ENCODE measurements at places on chromosomes 3 and 15.

GRCh38 chr15:60585743-60586708, 107.1 kb upstream of the ICE2 start:
- no peak for DNase-seq

- no peak for DNase-seq
Measured at GRCh38 chr3:94076055-94076454, 13.2 kb downstream of the NSUN3 start.

DNA sequence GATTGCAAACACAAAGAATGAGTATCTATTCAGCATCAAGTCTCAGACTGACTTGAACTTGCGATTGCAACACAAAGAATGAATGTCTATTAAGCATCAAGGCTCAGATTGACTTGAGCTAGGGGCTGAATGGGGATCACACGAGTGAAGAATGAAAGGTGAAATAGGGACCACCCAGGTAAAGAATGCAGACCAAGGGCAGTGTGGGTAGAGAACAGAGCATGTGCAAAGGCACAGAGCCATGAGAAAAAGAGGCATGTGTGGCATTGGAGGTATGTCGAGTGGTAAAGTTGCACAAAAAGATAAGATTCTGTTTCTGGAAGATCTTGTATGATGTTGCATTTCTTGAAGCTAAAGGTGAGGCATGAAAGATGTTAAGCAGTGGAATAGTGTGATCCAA, 119.4 kb upstream of the GPR149 start:
- DNase-seq, result no peak

- no peak for DNase-seq
Measured at GRCh38 chr3:189353318-189353965, 181.7 kb downstream of the TPRG1 start.

DNA sequence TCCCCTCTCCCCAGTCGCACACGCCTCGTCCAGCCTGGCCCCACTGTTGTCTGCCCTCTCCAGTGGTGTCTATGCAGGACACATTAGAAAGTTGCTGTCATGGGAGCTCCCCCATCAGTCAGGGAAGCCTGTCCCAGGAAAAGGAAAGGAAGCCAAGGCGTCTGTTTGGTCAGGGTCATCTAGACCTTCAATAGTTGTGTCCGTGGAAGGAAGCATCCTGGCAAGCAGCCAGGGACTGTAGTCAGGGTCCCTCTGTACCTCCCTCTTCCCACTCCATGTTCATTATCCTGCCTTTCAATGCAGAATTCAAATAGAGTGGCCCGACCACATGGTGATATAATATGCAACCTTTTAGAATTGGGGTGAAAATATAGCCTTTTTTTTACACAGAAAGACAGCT, 60.7 kb upstream of the RAB6B start:
- DNase-seq, result no peak

DNA sequence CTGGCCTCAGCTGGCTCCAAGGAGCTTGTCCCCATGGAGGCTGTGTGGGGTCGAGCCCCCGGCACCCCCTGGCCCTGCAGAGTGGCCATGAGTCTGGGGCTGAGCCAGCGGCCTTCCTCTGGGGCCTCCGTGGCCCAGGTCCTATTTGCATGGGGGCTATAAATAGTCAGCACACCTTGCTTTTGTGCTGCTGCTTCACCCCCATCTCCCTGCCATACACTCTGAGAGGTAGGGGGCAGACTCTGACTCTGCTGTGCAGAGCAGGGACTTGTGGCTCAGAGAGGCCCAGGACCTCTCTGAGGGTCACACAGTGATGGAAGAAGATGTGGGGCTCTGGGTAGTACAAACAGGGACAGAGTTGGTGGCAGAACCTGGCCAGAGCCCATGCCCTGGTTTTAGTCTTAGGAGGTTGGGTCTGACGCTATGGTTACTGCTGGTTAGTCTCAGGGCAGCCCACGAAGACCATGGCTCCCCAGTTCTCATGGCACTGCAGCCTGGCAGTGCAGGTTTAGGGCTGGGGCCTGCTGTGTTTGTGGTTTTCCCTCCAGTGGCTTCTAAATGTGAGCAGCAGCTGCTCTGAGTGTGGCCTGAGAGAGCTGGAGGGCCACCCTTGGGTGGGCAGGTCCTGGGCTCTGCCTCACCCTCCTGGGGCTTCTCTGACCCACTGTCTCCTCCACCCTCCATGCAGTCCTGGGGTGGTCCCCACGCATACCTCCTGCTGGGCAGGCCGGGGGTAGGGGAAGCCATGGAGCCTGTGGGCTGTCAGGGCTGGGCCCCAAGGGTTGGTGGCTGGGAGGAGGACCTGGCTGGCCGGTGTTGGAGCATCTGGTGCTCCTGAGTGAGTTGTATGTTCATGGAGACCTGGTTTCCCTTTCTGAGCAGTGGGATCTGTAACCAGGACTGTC, 13.6 kb downstream of the PRKCD start:
- no peak for DNase-seq

- no peak for DNase-seq
Measured at GRCh38 chr3:41522612-41523011, 323.3 kb downstream of the CTNNB1 start.

DNA sequence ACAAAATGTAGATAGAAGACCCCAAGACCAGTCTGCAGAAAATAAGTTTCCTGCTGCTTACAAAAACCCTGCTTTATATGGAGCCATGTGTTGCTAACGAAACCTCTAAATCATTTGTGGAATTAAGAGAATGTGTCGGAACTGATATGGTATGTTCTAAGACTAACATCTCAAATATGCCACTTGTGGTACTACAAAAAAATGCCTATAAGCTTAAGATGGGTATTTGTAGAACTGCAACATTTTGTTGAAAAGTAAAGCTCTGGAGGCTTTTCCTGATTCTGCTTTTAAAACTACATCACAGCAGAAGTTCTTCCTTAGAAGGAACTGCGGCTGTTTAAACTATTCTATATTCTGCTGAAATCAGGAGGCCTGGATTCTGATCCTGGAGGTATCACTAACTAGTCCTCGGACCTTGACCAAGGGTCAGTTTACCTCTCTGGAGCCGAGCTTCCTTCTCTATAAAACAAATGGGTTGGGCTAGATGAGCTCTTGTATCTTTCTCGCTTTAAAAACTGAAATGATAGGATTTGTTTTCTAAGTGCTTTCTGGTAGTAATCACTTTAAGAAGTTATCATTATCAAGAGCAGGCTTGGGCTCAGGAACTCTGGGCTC, 74.9 kb downstream of the RAD18 start:
- DNase-seq, result no peak

DNA sequence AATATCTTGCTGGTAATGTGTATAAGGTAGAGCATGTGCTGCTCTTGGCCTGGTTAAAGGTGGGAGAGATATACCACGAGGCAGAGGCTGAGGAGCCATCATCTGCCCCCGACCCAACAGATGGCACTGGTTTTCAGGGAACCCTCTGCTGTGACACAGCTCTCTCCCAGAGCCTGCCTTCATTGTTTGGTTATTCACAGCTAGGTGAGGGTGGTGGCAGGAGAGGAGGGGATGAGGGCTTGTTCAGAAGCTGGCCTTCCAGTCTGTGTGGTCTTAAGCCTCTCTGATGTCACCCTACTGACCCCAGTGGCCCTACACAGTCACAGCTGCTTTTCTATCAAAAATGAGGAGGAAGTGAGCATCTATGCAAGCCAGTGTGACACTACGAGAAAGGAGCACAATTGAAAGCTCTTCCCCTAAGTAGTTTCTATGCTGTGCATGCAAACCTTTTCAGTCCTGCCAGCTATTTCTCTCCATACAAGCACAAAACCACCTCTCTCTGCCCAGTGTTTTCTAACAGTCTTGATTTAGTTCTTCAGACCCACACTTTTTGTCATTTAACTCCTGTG, 258.4 kb upstream of the AGTR1 start:
- DNase-seq, result no peak

DNA sequence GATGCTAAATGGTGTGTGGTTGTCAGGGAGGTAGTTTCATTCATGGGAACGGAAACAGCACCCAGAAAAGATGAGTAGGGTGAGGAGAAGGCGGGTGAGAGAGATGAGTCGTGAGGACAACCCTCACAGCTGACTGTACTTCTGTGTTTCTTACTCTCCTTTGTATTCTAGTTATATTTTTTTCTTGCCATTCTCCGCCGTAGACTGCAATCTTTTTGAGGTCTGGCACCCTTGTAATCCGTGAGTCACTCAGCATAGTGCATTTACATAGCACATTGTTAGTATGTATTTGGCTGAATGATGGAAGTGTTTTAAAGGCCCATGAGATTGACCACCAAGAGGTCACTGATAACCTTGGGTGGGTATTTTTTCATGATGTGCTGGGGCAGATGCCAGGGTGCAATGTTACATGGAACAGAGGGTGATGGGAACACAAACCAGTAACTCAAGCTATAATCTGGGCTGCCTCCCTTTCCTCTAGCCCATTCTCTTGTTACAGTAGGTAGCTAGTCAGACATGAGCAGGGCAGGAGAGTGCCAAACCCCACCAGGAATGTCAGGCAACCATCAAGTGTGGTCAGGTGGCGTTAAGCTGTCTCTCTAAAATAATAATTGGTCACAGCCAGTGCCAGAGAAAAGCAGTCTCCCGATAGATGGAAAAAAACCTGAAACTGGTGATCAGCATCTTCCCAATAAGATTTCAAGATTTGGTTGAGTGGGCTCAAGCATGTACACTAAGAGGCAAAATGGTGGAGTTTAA, 18.8 kb upstream of the DGKG start:
- DNase-seq, result no peak

DNA sequence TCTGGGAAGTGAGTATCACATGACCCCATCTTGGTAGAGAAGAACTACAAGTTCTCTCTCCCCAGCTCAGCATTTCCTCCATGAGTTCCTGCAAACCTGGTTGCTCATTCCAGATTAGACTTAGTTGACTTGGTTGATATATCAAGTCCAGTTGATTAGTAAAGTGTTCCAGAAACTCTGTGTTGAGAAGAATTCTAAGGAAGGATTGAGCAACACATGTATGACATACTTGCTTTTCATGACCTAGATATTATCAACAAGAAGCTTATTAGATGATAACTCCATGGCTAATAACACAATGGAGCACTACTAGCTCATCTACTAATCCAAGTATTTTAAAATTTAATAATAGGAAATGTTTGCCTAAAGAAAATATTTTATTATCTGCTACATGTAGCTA, 6.4 kb upstream of the EID1 start:
- no peak for DNase-seq

DNA sequence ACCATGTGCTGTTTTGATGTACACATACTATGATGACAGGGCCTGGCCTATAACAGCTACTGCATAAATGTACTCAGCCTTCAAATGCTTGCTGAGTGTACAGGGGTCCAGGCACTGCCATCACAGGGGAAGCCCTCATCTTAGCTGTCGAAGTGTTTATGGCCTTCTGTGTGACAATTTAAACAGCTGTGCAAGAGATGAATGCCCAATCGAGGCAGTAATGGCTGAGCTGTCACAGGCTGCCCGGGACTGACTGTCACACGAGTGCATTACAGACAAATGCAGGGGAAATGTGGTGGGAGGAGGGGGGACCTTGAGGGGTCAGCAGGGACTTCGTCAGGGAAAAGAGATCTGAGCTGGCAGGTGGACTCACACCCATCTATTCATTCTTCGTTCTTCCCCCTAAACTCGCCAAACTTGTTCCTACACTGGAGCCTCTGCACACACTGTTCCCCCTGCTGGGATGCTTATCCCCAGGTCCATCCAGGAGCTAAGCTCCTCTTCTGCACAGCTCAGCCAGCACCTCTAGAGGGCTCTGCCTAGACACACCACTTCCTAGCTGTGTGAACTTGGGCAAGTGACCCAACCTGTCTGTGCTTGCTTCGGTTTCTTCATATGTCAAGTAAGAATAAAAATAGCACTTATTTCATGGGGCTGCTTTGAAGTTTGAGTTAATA, 156.2 kb upstream of the IQSEC1 start:
- no peak for DNase-seq

- DNase-seq, result no peak
Measured at GRCh38 chr3:22476976-22477375, 726.0 kb upstream of the ZNF385D start.
